Fibroblast of lung (primary cell): ENCODE measurements at places on chromosomes 2 and 18. TPM values are rescaled to one million over a fixed set of nuclear protein-coding genes. Genes with fewer than 3 reads are reported as not detected.

Gene SPATA3
- total RNA-seq, result not detected in 2 replicates

Gene LRRC30
- total RNA-seq, result not detected in 2 replicates

Gene GPAT2
- 2.8 and 3.9 TPM in 2 replicates for total RNA-seq

Gene SGPP2
- total RNA-seq, result not detected in 2 replicates

Gene LAMA1
- 5.8 and 24.9 TPM in 2 replicates for total RNA-seq

Gene FSIP2
- total RNA-seq, result 0.26 and 1.7 TPM in 2 replicates

Gene CREG2
- total RNA-seq, result under 0.01 and 0.50 TPM in 2 replicates

Gene ORMDL1
- 40.8 and 68.5 TPM in 2 replicates for total RNA-seq

Gene MZT2B
- 134 and 254 TPM in 2 replicates for total RNA-seq

Gene SERPINB11
- total RNA-seq, result not detected in 2 replicates

Gene ARHGAP15
- under 0.01 TPM in 1 of 2 replicates, not detected in the other for total RNA-seq

Gene PELI1
- total RNA-seq, result 5.9 and 7.4 TPM in 2 replicates

Gene ICA1L
- total RNA-seq, result 3.1 and 4.6 TPM in 2 replicates

Gene FECH
- 17.7 and 23.8 TPM in 2 replicates for total RNA-seq

Gene ACVR1C
- total RNA-seq, result 0.26 and 0.83 TPM in 2 replicates

Gene POTEF
- total RNA-seq, result not detected in 2 replicates

Gene C1QL2
- not detected in 2 replicates for total RNA-seq

Gene PPP4R3B
- 50.1 and 51.4 TPM in 2 replicates for total RNA-seq

Gene KCNG2
- 6.4 and 10.1 TPM in 2 replicates for total RNA-seq

Gene PPP1R1C
- 0.50 and 0.77 TPM in 2 replicates for total RNA-seq

Gene TMEM247
- total RNA-seq, result not detected in 2 replicates

Gene LCT
- under 0.01 TPM in 2 replicates for total RNA-seq

Gene CRYGD
- not detected in 2 replicates for total RNA-seq

Gene DYNAP
- not detected in 2 replicates for total RNA-seq

Gene DCDC2C
- total RNA-seq, result not detected in 2 replicates

Gene PSMA8
- not detected in 2 replicates for total RNA-seq

Gene HOXD13
- total RNA-seq, result not detected in 2 replicates

Gene ING5
- total RNA-seq, result 27.4 and 30.0 TPM in 2 replicates

Gene CAPN10
- total RNA-seq, result 17.2 and 23.0 TPM in 2 replicates

Gene NT5C1B
- not detected in 2 replicates for total RNA-seq

Gene CD207
- total RNA-seq, result not detected in 2 replicates

Gene SIX3
- not detected in 2 replicates for total RNA-seq

Gene RESP18
- total RNA-seq, result not detected in 2 replicates

Gene FOXD4L1
- total RNA-seq, result 0.17 and 0.26 TPM in 2 replicates
